ENCODE measurements at places on chromosomes 13 and 19.

- no peak for DNase-seq
Observed at GRCh38 chr19:30479231-30479630, 107.0 kb downstream of the ZNF536 start.

DNA sequence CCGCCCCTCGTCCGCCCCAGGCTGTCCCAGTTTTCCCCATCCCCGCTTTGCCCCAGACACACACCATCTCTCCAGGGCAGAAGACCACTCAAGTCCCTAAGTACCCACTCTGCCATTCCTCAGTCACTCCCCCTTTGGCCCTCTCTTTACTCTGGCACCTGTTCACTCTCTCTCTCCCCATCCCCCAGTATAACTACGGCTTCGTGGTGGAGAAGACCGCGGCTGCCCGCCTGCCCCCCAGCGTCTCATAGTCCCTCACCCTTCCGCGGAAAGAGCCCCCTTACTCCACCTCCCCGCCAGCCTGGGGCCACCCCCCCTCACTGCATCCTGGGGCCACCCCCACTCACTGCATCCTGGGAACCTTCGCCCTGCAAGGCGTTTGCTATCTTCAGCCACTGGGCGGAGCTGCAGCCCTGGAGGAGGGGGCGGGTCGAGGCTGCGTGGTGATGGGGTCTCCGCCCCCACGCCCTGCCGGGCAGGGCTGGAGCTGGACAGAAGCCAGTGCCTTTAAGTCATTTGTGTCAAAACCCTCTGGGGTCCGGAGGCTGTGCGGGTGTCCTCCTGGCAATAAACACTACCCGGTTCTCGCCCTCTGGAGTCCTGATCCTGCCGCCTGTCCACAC is 5.0 kb downstream of the MVB12A start:
- DNase-seq = no peak

DNA sequence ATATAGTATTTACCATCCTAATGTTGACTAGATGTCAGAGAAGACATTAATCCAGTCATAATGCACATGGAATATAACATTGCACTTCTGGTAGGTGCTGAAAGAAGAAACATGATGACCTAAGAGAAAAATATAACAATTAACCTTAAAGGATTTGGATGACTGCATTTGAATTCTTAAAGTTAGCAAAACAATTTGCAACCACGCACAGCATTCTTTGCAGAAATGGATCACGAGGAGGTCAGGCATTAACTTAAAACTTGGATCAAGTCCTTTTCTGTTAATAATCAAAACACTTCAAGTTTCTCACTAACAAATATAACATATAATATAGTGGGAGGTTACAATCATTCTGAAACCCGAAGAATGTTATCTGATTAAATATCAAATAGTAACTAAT is 525.0 kb upstream of the SLITRK6 start:
- DNase-seq = no peak

- no peak for DNase-seq
Observed at GRCh38 chr13:40192858-40193257, 473.6 kb downstream of the FOXO1 start.

Data from A172 (cell line).